LHCN-M2 (cell line): ENCODE measurements at places on chromosomes 5 and 9.
A peak's percentile ranks its signal among the peaks of the same experiment; 100 is the strongest.

- no peak for DNase-seq
These were observed 180.0 kb downstream of the SPATA31D1 start for GRCh38 chr9:82168585-82168984.

DNA sequence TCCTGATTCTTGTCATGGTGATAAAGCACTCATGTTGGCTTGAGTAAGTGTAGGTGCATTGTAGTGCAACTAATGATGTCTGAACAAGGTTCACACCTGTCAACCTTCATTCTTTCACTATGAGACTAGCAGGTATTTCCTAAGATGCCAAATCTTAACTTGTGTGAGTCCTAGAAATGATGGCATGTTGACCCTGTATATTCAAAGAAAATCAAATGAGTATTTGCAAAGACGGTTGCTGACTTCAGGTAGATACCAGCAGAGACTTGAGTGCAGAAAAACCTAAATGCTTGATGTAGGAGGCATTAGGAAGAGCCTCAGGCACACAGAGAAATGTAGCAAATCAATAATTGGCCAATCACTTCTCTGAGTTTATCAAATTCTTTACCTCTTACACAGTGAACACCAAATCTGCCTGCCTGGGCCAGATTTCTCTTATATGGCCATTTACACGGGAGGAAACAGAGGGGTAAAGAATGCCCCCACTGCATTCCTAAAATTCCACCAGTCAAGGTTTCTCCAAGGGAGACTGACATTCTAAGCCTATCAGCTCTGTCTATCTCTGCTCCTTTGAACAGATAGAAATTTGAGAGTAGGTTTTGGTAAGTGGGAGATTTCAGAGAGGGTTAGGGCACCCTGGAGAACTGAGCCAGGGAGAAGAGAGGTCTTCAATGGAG lies 488.6 kb upstream of the WWC1 start:
- no peak for DNase-seq

GRCh38 chr5:78621291-78621738 lies 27.3 kb downstream of the LHFPL2 start:
- peak; percentile 26 for DNase-seq

DNA sequence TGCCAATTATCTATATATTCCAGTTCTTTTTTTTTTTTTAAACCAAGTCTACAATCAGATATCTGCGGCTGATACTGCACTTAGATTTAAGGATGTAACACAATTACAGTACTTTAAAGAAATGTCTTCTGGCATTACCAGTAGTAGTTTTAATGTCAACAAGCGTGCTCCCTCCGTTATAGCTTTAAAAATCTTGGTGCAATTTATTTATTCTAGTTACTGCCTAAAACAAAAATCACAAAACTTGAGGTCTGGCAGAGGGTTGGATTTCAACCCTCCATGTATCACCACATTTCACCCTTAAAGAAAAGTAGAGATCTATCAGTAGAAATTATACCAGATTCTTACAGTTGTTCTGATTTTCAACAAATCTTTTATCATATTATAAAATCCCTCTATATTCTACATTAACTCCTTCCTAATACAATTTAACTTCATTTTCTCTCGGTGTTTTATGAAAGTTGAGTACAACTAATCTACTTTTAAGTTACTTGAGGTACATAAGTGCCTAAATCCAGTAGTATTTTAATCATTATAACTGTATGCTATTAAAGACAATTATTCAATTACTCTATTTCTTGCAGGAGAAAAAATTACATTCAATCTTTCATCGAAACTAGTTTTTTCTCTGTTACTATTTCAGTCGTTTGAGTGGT lies 2.0 kb upstream of the RICTOR start:
- DNase-seq: no peak

DNA sequence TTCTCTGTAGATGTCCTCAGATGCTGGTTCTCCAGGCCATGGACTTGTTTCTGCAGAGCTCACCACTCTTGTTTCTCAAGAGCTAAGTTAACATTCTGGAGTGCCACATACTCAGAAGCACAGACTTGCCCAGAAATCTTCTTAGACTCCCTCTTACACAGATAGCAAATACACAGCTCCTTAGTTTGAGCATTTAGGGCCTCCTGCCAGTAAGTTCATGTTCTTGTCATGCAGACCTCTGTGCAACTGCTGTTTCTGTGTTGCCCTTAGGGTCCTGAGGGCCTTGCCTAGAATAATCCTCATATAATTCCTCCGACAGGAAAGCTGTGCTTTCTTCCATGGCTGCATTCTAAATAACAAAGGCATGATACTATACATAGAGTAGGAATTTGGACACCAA lies 1.3 kb upstream of the PTPDC1 start:
- DNase-seq: no peak

- DNase-seq: no peak
These were observed 36.7 kb upstream of the COL15A1 start for GRCh38 chr9:98907055-98907454.

DNA sequence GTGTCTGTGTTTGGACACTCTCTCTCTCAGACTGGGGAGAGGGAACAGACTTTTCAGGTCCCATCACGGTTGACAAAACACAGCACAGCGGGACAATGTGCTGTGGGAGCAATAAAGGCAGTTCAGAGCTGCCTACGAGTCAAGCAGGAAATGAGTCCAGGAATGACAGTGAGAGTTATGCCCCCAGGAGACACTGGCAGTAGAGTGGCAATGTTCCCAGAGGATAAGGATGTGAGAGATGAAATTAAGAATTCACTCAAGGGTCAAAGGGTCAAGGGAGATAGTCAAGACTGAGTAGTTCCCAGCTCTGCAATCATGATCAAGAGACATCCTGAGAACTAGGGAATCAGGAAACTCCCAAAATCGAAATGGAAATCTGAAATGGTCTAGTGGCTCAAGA lies 156.1 kb downstream of the LURAP1L start:
- peak; percentile 18 for DNase-seq

DNA sequence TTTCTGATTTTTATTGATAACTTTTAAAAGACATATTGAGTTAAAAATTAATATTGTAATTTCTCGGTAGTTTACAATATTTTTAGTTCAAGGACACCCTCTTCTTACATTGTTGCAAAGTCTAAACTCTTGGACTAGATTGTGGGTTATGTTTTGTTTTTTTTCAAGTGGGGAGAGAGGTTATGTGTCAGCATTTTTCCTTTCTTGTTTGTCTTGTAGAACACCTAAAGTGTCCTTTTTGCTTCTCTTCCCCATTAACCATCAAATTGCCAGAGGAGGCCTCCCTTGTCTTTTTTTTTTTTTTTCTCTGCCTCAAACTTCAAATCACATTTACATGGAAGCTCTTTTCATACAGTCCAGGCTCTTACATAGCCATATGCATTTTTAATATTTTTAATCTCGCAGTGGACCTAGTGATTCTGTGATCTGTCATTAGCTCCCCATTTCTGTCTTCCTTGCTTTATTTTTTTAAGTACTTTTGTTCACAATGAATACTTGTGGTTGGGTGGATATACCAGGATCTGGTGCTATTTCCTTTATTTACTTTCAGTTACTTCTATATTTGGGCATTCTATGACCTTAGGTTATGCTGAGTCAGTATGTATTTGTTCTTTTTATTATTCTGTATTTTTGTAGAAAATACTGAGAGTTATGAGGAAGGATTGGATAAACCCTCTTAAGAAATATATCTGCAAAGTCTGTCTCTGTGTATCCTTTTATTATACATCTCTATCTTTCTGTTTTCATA lies 2280.6 kb upstream of the ACO1 start:
- peak; percentile 63 for DNase-seq

- DNase-seq: peak; percentile 77
These were observed 1.3 kb downstream of the SEMA5A start for GRCh38 chr5:9544502-9545135.

DNA sequence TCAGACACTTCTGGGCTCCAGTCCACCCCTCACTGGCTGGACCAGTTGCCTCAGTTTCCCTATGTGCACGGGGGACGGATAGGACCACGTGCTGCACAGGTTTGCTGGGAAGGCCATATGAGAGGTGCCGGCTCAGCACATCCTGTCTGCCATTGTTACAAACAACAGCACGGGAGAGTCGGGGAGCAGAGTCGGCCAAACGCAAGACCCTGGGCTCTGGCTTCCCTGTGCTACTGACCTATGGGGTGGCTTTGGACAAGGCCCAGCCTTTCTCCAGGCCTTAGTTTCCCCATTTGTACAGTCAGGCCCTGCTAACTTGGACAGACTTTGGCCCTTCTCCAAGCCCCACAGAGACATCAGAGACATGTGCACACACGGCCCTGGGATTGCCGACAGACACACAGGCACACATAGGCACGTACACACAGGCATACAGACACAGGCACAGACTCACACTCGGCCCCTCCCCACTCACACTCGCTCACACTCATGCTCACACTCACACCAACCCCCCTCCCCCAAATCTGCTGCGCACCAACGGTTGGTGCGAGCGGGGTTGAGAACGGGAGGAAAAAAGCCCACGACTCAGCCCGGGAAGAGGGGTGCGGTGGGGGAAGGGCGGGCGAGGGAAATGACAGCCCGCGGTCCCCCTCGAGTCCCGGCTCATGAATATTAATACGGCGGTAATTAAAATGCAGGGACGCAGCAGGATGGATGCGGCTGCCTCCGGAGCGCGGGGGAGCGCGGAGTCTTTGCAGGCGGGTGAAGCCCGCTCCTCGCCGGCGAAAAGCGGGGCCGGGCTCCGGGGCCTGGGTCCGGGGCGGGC lies 133.0 kb downstream of the C9orf50 start:
- peak; percentile 38 for DNase-seq

DNA sequence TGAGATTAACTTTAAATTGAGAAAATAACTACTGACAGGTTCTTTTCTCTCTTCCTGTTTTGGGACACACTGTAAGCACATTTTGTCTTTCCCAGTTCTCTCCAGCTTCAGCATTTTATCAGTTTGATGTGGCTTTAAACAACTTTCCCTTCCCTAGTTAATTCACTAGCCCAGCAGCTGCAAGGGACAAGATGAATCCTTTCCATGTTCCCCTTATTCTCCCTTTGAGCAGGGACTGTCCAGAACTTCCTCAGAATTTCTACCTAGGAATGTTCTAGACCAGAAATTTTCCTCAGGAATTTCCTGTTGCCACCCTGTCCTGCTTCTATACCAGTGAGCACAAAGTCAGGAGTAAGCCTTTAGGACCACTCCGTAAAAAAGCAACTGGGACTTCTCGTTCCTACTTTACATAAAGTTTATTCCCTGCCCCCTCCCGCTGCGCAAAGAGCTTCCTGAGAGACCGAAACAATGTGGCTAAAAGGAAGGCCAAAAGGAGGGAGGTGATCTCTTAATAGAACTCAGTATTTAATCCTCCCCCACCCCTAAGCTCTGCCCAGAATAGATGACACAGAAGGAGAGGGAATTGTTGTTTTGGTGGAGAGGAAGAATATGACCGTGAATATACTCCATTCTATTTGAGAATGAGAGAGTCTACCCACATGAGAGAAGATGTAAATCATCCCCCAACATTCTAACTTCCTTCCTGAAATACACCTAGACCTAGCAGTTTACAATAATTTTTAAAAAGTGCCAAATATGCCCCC lies 61.9 kb downstream of the GLIS3 start:
- peak; percentile 57 for DNase-seq

DNA sequence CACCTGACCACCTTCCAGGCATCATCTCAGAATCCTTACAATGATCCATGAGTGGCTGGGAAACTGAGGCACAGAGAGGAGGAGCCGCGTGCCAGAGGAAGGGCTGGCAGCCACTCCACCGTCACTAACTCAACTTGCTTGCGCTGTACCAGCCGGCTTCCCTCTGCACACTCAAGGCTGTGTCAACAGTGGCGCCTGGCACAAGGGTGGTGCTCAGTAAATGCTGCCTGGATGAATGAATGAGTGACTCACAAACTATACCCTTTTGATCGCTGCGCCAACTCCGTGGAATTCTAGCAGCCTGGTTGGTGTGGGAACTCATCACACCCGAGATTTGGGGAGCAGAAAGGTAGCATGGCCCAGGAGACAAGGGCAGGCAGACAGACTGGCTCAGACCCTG lies 21.9 kb downstream of the PRRX2 start:
- DNase-seq: no peak

DNA sequence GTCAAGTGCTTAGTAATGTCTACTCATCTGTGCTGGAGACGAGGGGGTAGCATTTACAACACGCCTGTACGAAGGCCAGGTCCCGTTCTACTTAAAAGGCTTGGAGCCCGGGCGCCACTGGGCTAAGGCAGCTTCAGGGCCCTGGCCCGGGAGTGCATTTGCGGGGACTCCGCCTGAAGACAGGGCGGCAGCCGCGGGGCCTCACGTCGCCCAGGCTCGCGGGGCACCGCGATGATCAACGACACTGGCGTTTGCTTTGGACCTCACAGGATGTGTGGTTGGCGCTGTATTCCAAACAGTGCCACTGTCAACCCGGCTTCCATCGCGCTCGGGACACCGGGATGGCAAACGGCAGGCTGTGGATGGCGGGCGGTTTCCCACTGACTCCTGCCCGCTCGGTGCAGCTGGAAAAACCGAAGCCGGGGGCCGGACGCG lies 1.1 kb upstream of the TENT4A start:
- DNase-seq: no peak

- DNase-seq: no peak
These were observed 3.4 kb upstream of the STOML2 start for GRCh38 chr9:35106343-35106730.

DNA sequence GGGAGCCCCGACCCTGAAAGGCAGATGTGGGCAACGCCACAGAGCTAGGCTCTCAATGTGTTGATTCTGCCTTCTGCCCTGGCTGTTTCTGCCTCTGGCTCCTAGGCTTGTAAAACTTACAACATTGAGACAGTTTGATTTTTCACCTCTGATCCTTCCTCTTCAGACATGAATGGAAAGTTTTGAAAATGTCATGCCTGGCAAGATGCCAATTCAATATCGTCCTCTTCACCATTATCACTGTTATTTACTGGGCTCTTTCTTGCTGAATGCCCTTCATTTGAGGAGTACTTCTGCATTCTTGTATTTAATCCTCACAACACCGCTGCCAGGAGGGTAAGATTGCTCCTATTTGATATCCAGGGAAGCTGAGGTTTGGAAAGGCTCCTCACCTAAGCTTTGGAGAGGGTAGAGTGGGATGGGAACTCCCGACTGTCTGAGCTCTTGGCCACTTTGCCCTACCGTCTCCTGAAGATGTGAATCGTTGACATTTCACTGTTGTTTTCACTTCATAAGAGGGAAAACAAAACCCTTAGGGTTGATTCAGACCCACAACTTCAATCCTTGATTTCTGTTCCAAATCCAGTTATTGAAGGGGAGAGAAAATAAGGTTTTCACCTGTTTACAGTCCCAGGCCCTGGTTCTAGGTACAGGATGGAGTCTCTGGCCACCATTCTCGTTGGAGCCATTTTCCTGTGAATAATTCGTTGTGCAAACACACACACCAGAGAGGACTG lies 12.7 kb upstream of the FGF1 start:
- DNase-seq: no peak
